ENCODE measurements at places on chromosomes 5 and 9.

DNA sequence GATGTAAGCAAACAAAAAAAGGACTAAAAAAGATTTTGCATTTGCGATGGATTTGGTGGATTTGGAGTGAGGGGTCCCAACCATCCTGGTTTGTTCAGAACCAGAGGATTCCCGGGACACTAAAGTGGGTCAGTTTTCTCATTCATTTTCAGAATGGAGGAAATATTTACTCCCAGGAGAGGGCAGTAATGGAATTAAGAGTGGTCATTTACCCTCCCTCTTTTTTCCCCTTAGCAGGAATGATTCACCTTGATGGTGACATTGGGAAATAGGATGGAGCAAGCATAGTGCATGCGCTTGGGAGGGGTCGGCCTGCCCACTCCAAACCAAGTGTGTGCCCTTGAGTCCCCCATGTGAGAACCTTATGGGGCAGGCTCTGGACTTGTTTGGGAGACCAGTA, 164.2 kb upstream of the PUM3 start:
- DNase-seq = no peak

GRCh38 chr5:163460562-163461171, at the start of gene HMMR:
Gene HMMR (plus strand): TSS chr5:163460632. CDS start chr5:163460693, 61 bp downstream.
- no peak for DNase-seq

DNA sequence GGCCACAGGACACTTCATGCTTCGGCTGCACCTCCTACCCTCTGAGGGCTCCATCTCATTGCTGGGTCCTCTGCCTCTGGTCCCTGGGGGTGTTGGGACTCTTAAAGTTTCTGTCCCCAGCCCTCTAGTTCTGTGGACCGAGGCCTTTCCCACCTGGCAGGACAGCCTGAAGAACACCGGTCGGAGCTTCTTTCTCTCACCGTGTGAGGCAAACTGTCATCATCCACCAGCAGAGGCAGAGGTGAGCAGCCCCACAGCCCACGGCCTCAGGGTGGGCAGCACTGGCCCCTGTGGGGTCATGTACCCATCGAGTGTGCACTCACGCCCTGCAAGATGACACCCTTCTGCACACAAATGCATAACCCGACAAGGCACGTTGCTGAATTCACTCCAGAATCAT, 49.9 kb downstream of the IRX2 start:
- no peak for DNase-seq

- DNase-seq = no peak
Observed at GRCh38 chr5:22465177-22465576, 388.0 kb downstream of the CDH12 start.

- peak; percentile 98 for DNase-seq
Observed at GRCh38 chr9:128218518-128219389, 15.6 kb downstream of the DNM1 start.

DNA sequence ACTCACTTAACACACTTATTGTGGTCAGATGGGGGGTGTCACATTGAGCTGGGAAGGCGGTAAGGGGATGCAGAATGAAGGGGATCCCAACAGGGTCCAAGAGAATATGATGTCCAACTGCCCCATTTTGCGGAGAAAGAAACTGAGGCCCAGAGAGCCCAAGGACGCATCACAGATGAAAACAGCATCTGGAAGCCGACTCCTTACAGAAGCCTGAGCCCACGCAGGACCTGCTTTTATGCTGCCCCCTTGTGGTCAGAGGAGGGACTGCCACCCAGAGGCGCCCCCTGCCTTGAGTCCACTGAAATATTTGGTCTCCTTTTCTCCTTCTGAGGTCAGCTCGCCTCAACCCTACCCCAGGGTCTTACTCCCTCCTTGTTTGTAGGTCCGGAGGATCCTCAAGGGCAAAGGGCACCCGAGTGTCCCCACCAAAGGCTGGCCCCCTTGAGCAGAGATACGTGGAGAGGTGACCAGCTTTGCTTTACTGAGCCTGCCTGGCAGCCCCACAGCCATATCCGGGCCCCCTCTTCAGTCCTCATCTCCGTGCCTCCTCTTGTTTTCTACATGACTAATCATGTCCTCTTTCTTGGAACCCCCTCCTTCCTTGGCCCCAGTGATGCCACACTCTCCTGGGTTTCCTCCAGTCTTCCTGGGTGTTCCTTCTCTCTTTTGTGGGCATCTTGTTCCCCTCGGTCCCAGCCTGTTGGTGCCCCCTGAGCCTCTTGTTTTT, 30.0 kb upstream of the TTLL11 start:
- DNase-seq = peak; percentile 55

DNA sequence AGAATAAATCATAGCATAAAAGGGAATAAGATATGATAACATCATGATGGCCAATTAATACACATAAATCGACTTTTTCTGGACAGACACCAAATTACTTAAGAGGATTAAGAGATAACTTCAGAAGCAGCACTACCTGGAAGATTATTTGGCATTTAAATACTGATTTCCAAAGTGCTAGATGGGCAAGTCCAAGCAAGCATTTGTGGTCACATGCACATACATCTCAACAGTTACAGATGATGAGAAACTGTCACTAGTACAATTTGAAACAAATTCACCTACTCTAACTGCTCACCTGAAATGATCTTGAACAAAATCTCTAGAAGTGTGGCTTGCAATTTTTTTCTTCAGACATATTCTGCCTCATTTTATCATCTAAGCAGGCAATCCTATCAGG, 26.8 kb upstream of the RASGEF1C start:
- no peak for DNase-seq

GRCh38 chr5:40233268-40233667, 446.4 kb upstream of the PTGER4 start:
- no peak for DNase-seq

GRCh38 chr9:97769208-97769607, 72.1 kb upstream of the XPA start:
- DNase-seq = no peak

DNA sequence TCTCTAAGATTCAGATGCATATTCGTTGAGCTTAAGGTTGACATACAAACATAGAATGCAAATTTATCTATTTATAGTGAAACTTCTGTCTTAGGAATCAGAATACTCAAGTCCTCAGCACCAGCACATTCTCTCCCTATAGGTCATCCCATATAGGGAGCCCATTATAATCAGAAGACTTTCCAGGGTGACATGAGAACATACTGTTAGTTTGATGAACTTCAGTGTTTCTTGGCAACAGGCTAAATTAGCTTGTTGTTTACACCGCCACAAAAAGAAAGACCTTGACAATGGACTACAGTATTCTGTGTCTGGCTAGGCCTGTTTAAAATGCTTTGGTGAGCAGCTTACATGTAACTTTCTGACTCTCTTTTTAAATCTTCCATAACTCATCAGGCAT, 104.2 kb downstream of the TAF11L14 start:
- no peak for DNase-seq
